RWPE1 (cell line): ENCODE measurements at places on chromosomes 5 and 9.

DNA sequence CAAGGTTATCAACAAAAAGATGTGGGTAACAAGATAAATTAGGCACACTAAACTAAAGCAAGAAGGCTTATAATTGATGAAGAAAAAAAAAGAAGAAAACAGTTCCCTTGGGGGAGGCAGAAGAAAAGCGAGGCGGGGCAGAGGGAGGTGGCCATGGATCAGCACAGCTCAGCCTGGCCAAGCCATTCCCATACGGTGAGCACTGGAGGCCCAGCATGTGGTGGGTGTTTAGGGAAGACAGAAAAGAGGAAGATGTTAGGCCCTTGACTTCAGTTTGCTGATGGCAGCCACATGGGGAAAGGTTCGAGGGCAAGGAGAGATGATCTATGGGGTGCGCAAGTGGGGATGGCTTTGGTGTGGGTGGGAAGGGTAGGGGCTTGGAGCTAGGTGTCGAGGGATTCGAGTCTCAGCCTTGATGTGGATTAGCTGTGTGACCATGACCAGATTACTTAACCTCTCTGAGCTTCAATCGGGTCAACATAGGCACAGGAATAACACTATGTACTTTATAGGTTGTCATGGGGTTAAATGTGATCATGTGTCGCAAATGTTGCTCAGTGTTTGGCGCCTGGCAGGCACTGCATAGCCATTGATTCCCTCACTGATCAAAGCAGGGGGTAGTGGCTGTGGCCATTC lies 10.3 kb upstream of the STC2 start:
- DNase-seq, result no peak

GRCh38 chr5:145510769-145511168 lies 324.4 kb downstream of the PRELID2 start:
- no peak for DNase-seq

DNA sequence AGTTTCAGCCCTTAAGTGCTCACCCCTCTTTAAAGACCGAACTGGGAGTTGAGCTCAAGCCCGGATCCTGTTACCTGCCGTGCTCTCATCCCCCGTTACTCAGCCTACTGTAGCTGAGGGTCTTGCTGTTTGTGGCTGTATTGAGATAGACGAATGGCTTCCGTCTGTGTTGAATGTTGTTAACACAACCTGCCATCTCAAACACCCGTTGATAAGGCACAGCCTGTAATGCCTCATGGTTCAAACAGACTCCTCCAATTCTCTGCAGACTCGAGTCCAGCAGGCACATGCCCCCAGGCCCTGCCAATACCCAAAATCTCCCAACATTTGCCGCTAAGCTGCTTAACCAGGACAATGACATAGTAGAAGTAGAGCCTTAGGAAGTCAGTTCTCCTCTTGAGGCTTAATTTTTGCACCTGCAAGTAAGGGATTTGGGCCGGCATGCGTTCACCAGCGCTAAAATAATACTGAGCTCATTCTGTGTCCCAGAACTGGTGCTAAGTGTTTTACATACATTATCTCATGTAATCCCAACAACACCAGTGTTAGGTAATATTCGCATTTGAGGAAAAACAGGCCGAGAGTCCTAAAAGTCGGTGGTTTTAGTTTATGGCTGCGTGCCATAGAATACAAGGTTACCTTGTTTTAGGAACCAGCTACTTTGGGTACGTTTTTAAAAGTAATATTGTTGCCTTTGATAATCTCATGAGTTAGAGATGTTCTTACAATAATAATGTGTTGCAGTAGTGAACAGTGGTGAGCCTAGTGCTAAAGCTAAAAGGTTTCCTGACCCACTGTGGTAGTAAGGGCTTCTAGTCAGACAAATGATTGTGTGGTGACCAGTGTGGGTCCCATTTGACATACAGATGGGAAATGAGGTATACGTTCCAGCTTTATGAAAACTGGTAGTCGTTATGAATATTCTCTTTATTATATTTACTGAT lies 1.5 kb upstream of the RFX3 start:
- DNase-seq, result no peak

GRCh38 chr5:114734238-114734637 lies 372.4 kb downstream of the KCNN2 start:
- DNase-seq, result no peak

GRCh38 chr9:115717298-115717697 lies 436.3 kb upstream of the PAPPA start:
- no peak for DNase-seq

GRCh38 chr5:13217636-13218035 lies 726.9 kb downstream of the DNAH5 start:
- no peak for DNase-seq

DNA sequence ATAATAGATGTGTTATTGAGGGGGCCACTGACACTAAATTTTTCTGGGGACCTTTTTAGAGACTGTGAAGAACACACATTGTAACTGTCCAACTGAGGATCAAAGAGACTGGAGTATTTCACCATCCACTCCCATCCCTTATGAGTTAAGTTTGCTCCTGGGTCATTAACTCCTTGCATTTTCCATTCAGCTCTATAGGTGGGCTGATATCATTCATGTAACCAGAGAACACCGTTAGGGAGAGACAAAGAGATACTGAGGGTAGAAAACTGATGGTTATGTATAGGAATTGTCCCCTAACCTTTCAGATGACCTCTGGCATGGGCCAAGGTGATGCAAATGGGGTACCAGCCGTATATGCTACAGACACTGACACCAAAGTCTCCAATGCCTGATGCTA lies 142.4 kb upstream of the TLR4 start:
- DNase-seq, result no peak

- DNase-seq, result no peak
Observed at GRCh38 chr9:104866191-104866590, 61.8 kb downstream of the ABCA1 start.

DNA sequence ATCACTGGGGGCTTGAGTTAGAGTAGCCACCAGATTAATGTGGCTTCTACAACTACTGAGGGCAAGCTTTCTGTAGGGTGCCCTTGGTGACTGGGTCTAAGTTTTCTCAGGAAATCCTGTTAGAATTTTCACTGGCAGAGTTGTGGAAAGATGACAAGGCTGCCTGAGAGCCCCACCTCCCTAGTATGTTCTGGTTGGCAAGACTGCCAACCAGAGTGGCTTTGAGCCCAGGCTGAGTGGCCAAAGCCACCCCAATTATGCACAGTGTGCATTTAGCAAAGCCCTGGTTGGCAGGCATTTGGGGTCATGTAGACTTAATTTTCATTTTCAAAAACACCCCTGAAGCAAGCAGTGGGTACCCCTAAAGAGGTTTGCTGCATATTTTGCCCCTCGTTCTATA lies 136.7 kb upstream of the HAPLN1 start:
- DNase-seq, result no peak

GRCh38 chr5:118006219-118006618 lies 982.1 kb downstream of the DTWD2 start:
- DNase-seq, result no peak

- DNase-seq, result peak; percentile 23
Observed at GRCh38 chr9:7117676-7118561, 360.1 kb downstream of the KDM4C start.

DNA sequence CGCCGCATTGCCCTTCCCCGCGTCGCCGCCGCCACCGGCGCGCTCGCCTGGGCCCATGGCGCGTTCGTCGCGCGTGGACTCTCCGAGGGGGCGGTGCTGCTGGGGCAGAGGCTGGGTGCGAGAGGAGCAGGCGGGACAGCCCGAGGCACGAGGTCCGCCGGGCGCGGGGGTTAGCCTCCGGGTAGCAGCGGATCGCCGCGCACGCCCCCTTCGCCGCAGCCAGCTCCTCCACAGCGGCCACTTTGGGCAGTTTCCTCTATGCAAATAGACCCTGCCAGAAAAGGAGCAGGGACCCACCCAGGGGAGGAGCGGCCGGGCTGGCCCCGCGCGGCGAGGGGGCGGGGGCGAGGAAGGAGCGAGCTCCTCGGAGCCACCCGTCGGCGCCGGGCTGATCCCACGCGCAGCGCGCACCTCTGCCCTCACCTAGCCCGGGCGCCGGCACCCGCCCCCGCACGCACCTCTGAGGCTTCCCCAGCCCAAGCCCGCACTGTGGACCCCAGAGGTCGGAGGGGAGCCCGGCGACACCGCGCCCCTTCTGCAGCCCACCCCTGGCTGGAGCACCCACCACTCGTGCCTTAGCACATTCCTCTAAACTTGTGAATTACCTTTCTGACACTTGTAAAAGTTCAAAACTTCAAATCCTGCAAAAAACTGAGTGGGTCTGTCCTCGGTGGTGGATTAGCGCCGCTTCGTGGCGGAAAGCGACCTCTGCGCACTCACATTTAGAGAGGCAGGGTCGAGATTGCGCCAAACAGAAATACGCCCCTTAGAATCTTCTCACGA lies at the start of gene COL23A1:
Gene COL23A1 (minus strand): TSS at position 253 of the 783 bp plus-strand sequence.
- peak; percentile 59 for DNase-seq

- no peak for DNase-seq
Observed at GRCh38 chr9:71147368-71147767, 25.9 kb upstream of the TRPM3 start.

DNA sequence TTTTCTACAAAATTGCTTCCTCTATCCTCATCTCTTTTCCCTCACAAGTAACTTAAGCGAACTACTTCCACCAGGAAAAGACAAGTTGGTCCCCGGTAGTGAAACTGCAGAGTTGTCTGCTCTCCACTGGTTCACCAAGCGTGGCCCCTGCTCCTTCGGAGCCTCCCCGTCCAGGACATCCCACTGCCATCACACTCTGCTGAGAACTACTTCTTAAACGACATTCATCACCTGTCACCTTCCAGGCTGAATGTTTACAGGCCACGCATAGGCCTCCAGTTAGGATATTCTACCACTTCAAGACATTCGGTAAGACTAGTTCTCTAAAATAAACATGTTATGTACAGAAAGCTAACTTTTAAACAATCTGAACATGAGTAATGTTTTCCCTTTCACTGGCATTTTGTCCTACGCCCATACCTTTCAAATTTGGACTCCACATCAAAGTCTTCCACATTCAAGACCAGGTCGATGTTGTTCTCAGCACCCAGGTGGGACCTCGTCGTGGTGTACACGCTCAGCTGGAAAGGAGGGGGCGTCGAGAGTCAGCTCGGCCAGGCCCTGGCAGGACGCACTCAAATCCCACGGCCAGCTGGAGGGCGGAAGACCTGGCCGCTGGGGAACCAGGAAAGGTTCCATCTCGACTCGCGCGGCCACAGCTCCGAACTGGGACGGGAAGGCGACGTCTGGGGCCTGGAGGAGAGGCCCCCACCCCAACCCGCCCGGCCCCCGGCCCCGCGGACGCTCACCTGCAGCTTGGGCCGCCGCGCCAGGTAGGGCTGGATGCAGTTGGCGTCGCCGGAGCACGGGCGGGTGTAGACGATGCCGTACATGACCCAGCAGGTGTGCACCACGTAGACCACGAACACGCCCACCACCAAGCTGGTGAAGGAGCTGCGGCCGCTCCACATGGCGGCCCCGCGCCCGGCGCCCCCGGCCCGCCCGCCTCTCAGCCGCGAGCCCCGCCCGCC lies 683 bp downstream of the CLPTM1L start:
- peak; percentile 27 for DNase-seq

- DNase-seq, result no peak
Observed at GRCh38 chr5:76365561-76365960, 37.5 kb upstream of the IQGAP2 start.

- DNase-seq, result no peak
Observed at GRCh38 chr9:129832982-129833381, 2.1 kb downstream of the C9orf78 start.

DNA sequence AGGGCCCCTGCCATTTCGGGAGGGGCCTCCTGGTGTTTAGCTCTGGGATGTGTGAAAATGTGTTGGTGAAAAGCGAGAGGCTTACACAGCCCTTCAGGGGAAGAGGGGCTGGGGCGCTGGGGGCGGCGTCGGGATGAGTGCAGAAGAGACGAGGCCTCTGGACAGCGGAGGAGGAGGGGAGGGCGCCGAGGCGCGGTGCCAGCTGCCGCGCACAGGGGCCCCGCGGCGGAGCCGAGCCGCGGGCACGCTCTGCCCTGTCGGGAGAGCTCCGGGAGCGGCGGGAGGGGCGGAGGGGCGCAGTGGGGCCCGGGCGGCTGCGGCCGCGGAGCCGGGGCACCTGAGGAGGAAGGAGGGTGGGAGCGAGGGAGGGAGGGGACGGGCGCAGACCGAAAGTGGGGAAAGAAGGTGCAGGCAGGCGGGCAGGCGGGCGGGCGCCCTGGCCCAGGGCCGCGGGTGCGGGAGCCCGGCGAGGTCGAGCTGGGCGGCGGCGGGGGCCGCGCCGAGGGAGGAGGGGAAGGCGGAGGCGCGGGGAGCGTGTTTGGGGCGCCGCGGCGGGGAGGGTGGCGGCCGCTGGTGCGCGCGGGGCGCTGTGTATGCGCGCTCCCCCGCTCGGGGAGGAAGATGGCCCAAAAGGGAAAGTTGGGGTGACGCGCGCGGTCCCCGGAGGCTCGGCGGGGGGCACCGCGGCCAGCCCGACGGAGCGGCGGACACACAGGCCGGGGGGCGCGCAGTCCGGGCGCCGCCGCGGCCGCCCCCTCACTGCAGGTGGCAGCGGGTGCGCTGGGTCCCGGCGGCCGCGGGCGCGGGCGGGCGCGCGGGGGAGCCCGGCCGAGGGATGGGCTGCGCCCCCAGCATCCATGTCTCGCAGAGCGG lies at the start of gene PDE8B:
Gene PDE8B (plus strand): TSS at position 590 of the 873 bp plus-strand sequence. CDS start 246 bp downstream, at position 836.
- DNase-seq, result no peak
